Neural crest cell (in vitro differentiated cells): ENCODE measurements at places on chromosomes 16 and 17. TPM values are rescaled to one million over a fixed set of nuclear protein-coding genes. Genes with fewer than 3 reads are reported as not detected.
A peak's percentile ranks its signal among the peaks of the same experiment; 100 is the strongest.

Gene ITGAX
- total RNA-seq, result not detected in 2 replicates

GRCh38 chr16:82580298-82580890 is 46.4 kb upstream of the CDH13 start:
- no peak for DNase-seq

DNA sequence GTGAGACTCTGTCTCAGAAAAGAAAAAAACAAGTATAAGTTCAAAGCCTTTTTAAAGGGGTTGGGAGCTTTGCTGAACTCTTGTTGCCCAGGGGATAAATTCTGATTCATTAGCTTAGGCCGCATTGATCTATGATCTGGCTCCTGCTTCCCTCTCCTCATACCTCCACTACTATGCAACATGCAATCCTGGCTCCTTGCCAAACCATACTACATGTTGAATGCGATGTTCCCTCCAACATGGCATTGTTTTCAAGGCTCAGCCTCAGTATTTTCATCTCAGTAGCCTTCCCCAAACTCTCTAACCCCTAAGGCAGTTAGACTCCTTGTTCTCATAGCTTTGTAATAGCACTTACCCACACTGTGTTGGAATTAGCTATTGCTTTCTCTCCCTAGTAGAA is 6.2 kb downstream of the REXO5 start:
- DNase-seq, result no peak

Gene UMOD
- total RNA-seq, result not detected in 2 replicates

DNA sequence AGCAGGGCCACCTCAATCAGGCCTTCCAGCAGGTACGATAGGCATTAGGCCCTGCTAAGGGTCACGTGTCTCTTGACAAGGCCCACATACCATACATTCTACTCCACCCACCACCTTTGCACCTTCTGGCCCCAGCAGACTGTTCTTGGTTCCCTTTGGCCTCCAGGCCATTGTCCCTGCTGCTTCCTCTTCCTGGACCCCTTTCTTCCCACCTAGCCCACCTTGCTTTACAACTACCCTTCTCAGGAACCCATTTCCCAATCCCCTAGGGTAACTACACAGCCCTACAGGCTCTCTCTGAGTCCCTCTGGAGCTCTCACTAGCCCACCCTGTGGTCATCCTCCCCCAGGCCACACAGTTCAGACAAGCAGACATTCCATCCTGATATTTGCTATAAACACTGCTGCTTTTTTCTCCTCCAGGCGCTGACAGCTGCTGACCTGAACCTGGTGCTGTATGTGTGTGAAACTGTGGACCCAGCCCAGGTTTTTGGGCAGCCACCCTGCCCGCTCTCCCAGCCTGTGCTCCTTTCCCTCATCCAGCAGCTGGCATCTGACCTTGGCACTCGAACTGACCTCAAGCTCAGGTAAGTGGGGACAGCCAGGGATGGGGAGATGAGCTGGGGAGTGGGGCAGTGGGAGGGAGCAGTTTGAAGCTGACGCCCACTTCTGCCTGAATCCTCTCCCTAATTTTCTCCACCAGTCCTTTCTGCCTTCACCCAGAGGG is 1.4 kb upstream of the NRN1L start:
- DNase-seq, result no peak

DNA sequence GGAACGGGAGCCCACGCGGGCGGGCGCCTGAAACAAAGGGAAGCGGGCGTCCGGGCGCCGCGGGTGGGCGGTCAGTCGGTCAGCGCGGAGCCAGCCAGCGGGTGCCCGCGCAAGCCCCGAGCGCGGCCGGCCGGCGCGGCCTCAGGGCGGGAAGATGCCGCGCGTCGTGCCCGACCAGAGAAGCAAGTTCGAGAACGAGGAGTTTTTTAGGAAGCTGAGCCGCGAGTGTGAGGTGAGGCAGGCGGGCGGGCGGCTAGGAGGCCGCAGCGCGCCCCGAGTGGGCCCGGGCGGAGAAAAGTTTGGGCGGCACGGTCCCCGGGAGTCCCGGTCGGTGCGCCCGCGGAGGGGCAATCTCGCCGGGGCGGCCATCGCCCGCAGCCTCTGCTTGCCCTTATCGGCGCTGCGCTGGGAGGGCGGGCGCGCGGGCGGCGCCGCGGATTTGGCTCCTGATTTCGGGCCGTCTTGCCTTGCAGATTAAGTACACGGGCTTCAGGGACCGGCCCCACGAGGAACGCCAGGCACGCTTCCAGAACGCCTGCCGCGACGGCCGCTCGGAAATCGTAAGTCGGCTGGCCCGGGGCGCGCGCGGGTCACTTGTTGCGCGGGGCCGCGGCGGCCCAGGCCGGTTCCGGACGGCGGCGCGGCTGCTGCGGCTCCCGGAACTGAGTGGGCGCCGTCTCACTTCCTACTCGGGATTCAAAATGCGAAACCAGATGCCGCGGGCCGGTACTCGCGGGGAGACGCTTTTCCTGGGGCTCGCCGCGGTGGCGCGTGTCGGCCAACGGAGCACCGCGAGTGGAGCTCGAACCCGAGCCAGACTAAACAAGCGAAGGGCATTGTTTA is 526 bp downstream of the CBFB start:
- DNase-seq, result peak; percentile 23

- DNase-seq, result no peak
Measured at GRCh38 chr17:44559634-44560554, 2.6 kb downstream of the FZD2 start.

Gene PIMREG
- 115 and 120 TPM in 2 replicates for total RNA-seq

DNA sequence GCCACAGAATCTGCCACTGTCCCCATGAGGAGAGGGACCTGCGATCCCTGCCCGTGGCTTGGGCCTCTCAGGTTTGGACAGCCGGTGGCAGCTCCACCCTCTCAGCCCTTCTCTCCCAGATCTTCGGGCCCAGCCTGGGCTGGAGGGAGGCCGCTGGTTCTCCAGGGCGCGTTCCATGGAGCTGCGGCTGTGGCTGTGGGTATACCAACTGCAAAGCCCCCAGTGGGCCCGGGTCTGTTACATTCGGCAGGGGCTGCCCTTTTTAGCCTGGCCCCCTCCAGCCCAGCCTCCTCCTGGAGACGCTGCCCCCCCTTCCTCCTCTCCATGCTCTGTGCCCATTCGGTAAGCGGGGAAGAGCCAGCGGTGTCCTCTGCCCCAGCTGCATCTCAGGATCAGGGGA is 64.7 kb upstream of the ZNF469 start:
- DNase-seq, result no peak
